Pancreas (tissue), 10 donors: ENCODE measurements at places on chromosomes 6 and 20. TPM values are rescaled to one million over a fixed set of nuclear protein-coding genes. Genes with fewer than 3 reads are reported as not detected.

GRCh38 chr6:89708316-89708715 lies 69.8 kb upstream of the LYRM2 start:
- H3K36me3 ChIP-seq = peaks cover 12% of the 10 kb centered on the region
- H3K4me3 ChIP-seq = no peak overlapping the region
- H3K4me1 ChIP-seq = no peaks in the 10 kb centered on the region
- DNase-seq = no peak

GRCh38 chr6:55937951-55938690 lies 62.7 kb upstream of the BMP5 start:
- no peaks in the 10 kb centered on the region for H3K4me1 ChIP-seq
- no peak for DNase-seq
- no peaks in the 10 kb centered on the region for H3K36me3 ChIP-seq
- H3K27ac ChIP-seq = no peak overlapping the region

DNA sequence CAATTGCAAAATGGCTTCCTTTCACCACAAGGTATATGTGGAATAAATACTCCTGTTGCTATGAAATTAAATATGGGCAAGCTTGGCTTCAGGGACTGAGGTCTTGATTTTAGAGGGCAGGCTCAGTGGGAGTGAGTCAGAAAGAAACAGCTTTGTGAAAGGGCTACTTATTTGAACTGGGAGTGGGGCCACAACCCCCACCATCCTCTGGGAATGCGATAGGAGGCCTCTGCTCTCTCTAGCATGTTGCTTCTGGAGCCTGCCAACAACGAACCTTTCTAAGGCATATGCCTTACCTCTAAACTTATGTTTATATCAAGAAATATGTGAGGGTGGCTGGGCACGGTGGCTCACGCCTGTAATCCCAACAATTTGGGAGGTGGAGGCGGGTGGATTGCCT lies 149.7 kb downstream of the LRRC1 start:
- H3K27ac ChIP-seq = no peak overlapping the region
- no peak for DNase-seq
- H3K27me3 ChIP-seq = no peaks in the 10 kb centered on the region
- no peaks in the 10 kb centered on the region for H3K4me1 ChIP-seq
- H3K4me3 ChIP-seq = no peak overlapping the region
- no peaks in the 10 kb centered on the region for H3K36me3 ChIP-seq

The GJA1 gene
- 6.8 TPM for total RNA-seq

- no peaks in the 10 kb centered on the region for H3K36me3 ChIP-seq
- no peaks in the 10 kb centered on the region for H3K4me1 ChIP-seq
- H3K4me3 ChIP-seq = no peak overlapping the region
- no peak overlapping the region for H3K27ac ChIP-seq
- no peak for DNase-seq
Measured at GRCh38 chr20:23020230-23021018, 14.7 kb upstream of the SSTR4 start.

GRCh38 chr20:17688965-17689364 lies 6.9 kb upstream of the RRBP1 start:
- no peak overlapping the region for H3K4me3 ChIP-seq
- H3K36me3 ChIP-seq = no peaks in the 10 kb centered on the region
- DNase-seq = no peak
- H3K4me1 ChIP-seq = peaks cover 19% of the 10 kb centered on the region
- H3K27ac ChIP-seq = no peak overlapping the region
